ENCODE measurements at places on chromosomes 5 and 9.
A peak's percentile ranks its signal among the peaks of the same experiment; 100 is the strongest.

GRCh38 chr5:158599157-158599556, 500.6 kb downstream of the EBF1 start:
- DNase-seq, result no peak

DNA sequence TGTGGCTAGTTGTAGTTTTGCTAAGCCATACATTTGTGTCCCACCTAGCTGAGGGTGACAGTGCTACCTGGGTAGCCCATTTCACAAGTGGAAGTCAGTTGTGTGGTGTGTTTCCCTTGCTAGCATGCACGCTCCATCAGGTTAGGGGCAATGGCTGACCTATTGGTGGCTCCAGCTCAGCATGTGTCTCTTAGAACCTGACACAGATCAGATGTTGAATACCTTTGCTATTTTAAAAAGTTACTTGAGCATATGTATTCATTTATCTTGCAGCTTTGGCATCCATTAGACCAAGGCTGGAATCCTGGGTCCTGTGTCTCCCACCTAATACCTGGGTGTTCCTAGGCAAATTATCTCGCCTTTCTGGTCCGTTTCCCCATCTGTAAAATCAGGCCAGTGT, 44.8 kb downstream of the ZNF618 start:
- no peak for DNase-seq

DNA sequence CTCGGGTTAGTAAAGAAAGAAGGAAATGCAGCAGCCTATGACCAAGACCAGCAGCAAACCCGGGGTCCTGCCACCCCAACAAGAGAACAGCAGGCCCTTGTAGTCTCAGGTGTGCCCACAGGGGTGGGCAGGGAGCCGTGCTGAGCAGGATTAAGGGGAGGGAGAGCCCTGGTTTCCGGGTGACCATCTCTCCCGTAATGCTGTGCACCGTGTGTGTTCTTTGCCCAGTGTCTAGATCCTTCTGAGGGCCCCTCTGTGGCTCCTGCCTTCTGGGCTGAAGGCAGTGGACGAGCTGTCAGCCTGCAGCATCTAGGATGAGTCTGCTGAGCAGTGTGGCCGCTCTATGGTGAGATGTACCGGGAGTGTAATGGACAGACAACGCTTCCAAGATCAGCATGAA, 12.7 kb upstream of the PLEKHG4B start:
- no peak for DNase-seq

- no peak for DNase-seq
Measured at GRCh38 chr5:94522117-94522516, 96.3 kb downstream of the KIAA0825 start.

GRCh38 chr5:176317534-176318374, 43.8 kb downstream of the KIAA1191 start:
- no peak for DNase-seq

DNA sequence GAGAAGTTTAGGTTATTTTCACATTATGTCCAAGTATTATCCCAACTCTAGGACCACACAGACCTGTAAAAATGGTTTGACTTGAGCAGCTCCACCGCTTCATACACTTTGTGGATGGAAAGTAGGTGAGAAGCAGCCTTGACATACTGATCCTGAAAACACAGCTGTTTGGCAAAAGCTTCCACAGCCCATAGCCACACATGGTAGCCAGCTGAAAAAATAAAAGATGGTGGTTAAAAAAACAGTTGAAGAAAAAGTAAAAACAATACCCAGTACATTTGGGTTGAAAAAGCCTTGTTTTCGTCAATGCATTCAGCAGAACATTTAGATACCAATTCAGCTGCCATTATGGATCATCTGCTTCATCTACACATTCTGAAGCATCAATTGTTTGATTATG, 36.7 kb downstream of the GEMIN5 start:
- no peak for DNase-seq

DNA sequence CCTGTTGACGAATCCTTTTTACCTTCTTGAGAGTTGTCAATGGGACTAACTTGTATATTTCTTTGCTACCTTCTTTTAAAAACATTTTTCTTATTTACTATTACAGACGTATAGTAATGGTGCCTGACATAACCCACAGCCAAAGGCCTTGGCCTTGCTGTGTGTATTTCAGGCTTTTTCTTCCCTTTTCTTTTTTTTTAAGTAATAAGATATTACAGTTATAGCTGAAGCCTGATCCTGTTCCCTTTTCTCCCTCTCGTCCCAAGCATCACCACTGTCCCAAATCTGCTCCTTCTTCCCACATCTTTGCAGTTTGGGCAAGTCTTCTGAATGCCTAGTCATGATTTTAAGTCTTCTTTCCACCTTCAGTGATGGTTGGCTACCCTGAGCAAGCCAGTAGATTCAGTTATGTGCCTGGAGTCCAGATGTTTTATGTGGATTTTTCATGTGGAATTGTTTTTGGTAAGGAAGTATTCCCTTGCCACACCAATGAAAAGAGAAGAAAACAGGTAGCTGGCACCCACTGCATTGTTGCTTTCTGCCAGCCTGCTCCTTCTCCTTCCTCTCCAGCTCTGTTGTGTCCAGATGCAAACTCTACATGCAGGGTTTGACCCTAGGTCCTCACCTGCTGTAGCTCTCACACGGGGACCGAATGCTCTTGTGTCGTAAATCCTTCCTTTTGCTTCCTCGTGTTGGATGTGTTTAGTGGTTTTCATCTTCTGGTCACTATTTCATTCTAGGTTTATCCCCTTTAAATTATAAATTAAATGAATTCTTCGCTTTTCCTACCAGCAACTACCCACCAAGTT, 26.5 kb downstream of the ABL1 start:
- DNase-seq, result no peak

DNA sequence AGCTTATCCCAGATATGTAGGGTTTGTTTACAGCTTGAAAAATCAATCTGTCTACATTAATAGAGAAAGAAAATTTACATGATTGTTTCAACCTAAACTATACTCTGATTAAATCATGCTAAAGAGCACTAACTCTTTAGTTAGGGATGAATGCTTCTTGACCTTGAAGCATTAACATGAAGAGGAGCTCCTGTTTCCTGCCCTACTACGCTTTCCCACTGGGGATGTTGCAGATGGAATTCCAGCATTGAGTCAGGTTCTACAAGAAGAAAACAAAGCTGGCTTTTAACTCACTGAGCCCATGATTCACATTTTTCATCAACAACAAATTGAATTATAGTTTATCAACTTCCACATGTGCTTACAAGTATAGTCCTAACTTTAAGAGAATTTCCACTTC, 471.3 kb downstream of the TMEM232 start:
- DNase-seq, result no peak

DNA sequence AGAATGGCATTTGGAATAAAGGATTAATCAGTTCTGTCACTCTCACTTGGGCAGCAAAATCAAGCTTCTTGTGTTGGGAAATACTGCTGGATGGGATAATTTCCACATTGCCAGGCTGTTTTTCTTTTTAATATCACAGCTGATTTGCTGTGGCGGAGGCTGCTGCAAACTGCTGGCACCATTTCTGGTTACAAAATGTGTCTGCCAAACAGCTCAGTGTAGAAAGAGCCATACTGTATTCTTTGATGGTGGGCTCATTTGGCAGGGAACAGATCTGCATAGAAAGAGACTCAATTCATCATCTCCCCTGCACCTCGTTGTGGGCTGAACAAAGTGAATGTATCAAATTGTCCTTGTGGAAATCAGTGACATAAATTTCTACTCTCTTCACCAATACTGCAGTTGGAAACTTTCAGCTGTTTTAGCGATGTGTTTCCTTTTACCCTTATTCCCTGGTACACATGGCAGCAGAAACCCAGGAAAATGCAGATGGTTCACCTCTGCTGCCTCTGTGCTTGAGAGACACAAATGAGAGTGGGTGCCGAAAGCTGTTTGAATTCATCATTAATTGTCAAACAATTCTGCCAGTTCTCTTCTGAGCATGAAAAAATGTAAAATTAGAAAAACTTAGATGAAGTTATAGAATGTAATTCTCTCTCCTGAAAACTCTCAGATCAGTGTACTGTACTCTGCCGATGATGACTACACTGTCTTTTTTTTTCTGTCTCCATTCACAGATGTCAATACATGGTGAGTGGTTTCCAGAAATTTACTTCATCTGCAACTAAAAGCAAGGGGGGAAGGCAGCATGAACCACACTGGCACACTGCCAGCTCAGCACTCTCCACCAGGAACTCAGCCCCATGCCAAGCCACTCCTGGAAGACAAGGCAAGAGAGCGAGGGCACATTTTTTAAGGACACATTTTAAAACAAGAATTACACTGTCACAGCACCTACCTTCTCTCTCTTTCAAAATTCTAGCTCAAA, 75.0 kb downstream of the HMHB1 start:
- DNase-seq, result no peak

DNA sequence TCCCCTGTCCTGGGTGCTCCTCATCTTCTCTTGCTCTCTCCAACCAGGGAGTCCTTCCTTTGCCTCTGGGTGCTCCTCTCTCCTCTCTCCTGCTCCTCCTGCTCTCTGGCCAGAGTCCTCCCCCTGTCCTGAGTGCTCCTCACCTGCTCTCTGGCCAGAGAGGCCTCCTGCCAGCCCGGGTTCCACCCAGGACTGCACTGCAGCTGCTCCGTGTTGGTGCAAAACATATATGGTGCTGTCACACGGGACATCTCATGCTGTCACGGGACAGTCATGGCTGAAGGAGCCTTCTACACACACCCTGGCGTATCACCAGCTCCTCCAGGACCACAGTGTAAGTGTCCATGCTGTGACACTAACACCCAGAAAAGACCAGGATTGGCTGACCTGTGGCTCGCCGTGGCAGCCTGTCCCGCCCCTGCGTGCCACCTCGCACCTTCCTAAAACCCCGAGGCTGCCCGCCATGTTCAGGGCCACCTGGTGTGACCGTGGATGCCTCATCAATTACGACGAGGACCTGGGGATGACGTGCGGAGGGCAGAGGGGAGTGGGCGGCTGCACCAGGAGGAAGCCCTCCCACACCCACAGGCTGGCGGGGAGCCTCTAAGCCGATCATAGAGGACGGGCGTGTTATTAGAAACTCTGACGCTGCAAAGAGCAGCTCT, 27.9 kb upstream of the SLC6A3 start:
- no peak for DNase-seq

GRCh38 chr9:133419005-133419404, 1.2 kb upstream of the REXO4 start:
- DNase-seq, result no peak

DNA sequence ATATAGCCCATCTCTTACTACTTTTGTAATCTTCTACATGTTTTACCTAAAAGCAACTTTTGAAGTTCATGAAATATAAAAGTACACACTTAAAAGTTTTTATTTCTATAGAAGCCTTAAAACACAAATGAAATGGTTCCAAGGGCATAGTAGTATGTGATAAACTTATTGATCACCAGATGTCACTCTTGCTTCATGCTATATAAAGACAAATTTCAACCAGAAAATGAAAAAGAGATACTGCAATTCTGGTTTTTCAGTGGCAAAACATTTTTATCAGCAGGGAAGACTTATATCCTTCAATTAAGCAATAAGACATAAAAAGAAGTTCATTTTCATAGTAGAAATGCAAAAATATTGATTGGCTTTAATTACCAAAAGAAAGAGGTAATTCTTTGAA, 69.4 kb upstream of the FBXL17 start:
- no peak for DNase-seq

DNA sequence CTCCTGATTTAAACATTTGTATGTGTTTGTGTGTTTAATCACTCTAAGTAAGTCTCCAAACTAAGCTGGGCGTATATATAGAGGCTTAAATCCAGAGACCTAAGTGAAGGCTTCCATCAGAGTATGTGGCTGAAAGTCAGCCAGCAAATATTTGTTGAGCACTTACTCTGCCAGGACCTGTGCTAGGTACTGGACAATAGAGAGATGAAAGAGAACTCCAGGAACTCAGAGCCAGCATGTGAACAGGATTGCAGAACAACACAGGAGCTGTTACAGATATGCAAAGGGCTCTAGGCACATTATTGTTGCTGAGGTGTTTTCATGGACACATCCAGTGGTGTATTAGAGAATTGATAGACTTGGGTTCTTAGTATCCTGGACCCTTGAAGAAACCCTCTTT, 4.7 kb upstream of the BNIP1 start:
- no peak for DNase-seq

GRCh38 chr5:92459654-92460053, 1076.5 kb upstream of the ARRDC3 start:
- DNase-seq, result no peak

DNA sequence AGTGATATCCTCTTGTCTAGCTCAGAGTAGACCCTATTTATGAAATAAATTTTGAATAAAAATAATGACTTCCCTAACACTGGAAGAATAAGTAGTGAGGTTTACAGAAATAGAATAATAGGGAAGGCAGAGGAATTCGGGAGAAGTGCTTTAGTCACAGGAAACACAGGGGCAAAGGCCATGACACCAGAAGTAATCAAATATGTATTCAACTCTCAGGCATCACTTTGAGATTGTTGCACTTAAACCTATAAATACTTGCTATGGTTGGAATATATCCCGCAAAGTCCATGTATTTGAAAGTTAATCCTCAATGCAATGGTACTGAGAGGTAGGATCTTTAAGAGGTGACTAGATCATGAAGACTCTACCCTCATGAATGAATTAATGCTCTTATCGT, 166.8 kb downstream of the YIPF5 start:
- DNase-seq, result no peak

DNA sequence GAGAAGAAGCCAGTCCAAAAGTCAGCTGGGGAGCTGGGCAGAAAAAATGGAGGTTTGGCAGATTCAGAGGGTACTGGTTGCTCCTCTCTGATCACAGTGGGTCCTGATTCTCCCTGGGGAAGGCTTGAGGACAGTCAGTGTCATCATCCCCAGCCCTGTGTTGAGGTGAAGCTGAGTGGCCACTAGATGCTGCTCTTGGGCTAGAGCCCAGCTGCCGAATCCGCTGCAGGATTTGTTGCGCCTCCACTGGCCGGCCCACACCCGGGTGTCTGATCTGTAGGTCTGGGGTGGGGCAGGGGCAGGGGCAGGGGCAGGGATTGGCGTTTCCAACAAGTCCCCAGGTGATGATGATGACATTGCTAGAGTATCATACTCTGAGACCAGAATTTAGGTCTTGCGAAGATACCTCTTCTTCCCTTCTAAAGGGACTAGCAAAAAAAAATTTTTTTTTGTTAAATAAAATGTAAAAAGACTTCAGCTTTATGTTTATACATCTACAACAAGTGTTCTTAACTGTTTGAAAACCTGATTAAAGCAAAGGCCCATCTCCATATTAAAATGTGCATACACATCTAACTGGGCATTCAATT, 106.8 kb downstream of the PDE6A start:
- DNase-seq, result peak; percentile 7

DNA sequence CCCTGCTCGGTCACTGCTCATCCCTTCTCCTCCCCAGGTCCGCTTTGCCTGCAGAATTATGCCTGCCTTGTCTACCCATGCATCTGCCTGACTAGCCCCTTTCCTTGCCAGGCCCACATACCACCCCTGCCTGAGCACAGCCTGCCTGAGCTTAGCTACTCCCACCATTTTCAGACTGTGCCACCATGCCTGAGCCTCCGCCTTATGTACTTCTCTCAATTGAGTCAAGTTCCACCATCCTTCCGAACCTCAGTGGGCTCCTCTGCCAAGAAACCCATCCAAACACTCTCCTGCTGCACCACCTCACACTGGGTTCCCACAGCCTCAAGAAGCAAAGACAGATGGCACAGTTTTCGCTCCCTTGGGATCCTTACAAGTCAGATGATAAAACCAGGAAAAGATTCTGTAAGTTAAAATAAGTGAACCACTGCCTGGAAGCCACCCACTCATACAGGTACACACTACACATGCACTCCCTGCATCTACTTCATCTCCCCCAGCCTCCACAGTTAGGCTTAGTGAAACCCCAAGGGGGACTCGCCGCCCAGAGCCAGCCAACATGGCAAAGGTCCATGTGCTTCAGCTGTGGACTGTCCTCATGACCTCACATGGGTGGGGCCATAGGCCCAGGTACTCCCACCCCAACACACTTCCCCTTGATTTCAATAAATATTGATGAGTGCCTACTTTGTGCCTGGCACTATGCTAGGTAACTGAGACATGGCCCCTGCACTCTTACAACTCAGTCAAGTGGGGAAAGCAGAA, 23.1 kb downstream of the P4HA2 start:
- no peak for DNase-seq

Measured in amniotic stem cell (primary cell).